T-helper 17 cell (primary cell): ENCODE measurements at places on chromosomes 2 and 18.

GRCh38 chr2:37893327-37893726 is 31.8 kb upstream of the RMDN2 start:
- no peak for DNase-seq

- no peak for DNase-seq
These were observed 308.0 kb upstream of the PIK3C3 start for GRCh38 chr18:41646915-41647620.

DNA sequence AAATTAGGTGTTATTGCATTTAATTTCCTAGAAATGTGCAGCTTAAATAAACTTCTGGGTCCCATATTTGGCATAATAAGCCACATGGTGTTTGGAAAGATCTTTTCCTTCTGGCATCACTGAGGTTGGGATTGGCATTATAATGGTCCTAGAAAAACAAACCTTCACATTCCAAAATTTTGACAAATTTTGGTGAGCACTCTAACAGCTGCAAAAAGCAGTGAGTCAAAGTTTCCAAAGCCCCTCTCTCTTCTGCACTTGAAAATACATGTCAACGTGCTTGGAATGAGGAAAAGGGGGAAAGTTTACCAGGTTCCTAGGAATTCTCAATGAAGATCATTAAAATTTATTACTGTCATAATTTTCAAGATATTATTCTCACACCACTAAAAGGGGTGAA is 77.8 kb upstream of the STK17B start:
- DNase-seq, result no peak

DNA sequence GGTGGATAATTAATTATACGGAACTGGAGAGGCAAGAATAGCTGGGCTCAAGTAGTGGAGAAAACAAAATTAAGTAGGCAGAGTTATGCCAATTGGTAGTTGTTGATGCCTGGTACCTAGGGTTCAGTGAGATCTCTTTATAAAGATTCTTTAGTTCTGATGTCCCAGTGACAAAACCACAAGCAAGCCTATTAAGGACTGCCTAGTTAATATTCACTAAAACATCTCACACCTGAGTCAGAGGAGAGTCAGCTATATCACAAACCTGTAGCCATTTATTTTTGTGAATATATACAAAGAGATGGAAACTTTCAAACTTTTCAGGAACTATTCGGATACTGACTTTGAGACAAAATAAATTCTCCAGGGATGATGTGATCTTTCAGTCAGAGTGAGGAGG is 213.9 kb upstream of the CYP26B1 start:
- DNase-seq, result no peak

GRCh38 chr2:41886757-41887156 is 161.1 kb upstream of the PKDCC start:
- DNase-seq, result no peak

- DNase-seq, result no peak
These were observed 164.6 kb downstream of the EIPR1 start for GRCh38 chr2:3212984-3213383.

- no peak for DNase-seq
These were observed 349.7 kb upstream of the GALNT5 start for GRCh38 chr2:156907806-156908205.

DNA sequence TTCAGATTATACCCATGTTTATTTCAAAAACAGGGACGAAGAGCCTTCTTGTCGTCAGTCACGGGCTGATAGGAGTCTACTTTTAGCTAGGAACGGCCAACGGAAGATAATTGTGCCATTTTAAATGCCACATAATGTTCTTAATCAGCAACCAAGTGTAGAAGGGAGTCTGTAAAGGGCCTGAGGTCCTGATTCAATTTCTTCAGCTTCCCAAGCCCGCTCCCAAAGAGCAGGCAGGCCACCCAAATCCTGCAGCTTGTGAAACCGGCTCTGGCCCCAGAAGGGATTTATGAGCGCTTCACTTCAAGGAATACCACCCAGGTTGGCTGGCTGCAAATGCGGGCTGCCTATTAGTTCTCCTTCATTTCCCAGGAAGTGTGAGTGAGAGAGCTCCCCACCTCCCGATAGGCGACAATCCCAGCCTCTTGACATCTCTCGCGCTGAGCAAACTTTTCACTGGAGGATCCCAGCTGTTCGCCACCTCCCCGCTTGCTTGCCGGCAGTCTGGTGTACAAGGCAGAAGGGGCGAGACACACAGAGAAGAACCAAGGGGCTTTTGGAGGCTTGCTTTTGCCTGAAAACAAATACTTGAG is 272.9 kb downstream of the CDH20 start:
- DNase-seq, result no peak

DNA sequence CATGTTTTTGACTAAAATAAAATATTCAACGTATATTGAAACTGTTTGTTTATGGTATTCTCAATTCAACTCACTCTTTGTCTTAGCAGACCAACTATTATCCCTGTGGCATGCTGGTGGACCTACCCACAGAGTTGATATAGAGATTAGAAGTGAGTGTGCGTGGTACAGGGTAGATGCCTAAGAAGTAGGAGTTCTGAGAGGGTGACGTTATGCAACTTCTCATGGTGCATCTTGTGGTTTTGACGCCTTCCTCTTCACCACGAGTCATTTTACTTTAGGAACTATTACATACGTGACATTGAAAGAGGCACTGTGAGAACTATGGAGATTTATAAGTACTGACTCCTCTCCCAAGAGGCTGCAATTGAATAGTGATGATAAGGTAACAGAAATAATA is 26.6 kb upstream of the NAPG start:
- DNase-seq, result no peak

DNA sequence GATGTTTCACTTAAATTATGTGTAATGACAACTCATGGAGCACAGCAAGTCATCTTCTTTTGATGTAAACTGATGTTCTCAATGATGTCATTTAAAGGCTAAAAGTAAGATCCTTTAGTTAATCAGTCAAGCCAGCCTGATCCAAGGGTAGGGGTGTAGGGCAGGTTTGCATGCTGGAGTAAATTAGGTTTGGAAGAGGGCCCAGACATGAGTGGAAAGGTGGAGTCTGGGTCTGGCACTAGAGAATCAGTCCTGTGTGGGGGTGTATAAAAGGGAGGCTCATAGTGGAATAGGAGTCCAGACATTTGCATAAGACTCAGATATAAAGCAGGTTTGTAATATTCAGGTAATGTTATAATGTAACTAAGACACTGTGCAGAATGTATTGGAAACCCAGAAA is 88.8 kb upstream of the NYAP2 start:
- DNase-seq, result no peak

DNA sequence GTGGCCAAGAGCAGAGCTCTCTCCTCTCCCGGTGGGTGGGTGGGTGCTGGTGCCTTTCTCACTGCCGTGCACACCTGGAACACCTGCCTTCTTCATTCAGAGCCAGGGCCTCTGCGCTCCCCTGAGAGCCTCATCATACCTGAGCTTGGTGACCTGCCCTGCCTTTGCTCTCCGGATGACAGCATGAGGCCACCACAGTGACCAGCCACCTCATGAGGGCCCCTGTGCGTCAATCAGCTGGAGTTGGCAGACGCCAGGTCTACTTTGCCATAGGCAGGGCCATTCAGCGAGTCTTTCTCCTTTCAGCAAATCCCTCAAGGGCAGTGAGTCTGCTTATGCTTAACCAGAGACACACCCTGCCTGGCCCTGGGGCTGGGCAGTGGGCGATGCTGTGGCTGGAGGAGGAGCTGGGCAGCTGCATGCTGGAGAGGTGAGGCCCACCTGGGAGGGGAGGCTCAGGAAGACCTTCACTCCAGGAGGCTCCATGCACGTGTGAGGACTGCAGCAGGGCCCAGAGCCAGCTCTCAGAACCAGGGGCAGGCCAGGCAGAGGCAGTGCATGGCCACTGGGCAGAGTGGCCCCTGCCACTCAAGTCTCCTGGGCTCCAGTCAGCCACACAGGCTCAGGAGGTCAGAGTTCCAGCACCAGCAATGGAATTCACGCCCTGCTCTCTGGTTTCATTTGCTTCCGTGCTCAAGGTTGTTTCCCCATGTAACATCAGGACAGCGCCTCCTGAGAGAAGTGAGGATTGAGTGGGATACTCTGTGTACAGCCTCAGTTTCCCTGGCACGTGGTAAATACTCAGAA is 417.5 kb upstream of the MYT1L start:
- DNase-seq, result no peak

GRCh38 chr2:47849368-47849767 is 56.9 kb downstream of the FBXO11 start:
- DNase-seq, result no peak

DNA sequence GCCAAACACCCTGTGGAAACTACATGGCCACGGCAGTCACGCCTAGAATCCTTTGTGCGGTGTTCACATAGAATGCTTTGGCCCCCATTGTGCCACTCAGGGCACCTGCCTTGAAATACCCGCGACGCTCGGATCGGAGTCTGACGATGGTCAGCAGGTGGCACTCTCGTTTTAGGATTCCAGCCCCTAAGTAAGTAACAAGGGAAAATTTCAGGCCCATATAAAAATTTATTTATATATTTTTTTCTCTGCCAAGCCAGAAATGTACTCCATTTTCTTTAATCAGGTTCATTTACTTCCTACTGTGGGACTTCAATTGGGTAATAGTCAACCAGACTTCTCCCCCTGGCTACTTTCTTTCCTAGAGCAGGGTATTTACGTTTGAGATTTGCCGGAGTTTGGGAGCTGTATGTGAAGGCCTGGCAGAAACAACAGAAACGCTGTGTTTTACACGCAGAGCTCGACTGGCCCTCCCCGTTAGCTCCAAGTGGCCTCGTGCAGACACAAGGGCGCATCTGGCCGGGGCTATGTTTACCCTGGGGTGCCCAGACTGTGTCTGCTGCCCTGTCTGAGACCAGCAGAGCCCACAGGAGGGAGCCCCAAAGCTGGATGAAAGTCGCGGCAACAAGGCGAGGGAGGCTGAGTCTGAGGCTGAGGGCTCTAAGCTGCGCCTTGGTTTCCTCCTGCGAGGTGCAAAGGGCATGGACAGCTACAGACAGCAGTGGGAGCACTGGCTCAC is 41.6 kb downstream of the LRRC30 start:
- DNase-seq, result no peak

DNA sequence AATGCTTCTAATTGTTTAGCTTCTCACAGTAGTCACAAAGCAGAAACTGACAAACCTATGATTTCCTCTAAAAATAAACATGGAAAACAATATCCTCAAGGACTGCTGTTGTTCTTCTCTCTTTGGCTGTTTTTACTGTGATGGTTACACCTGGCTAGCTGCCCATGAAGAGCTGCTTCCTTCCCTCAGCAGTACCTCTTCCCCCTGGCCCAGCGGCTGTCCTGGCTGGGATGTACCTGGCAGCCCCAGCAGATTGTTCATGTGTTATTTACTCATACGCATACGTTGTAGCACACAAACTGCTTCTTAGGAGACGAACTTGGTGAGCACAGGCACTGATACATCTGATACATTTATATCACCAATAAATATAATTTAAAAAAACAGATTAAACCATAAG is 27.4 kb downstream of the NEMP2 start:
- DNase-seq, result no peak

GRCh38 chr2:130316596-130316995 is 26.1 kb upstream of the IMP4 start:
- no peak for DNase-seq

GRCh38 chr18:44715842-44716241 is 35.2 kb downstream of the SETBP1 start:
- no peak for DNase-seq

GRCh38 chr2:217683106-217683870 is 319.5 kb downstream of the TNS1 start:
- DNase-seq, result no peak

DNA sequence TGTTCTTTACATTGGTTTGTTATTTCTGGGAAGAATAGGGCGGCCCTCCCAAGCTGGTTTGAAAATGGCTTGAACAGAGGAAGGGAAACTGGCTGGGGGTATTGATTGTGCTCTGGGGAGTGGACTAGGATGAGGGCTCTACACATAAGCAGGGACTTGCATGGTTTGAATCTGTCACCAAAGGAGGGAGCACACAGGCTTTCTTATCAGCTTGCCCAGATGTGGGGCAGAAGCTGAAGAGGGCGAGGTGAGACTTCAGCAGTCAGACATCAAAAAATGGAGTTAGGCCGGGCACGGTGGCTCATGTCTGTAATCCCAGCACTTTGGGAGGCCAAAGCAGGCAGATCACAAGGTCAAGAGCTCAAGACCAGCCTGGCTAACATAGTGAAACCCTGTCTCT is 7.2 kb upstream of the RAB12 start:
- DNase-seq, result no peak

DNA sequence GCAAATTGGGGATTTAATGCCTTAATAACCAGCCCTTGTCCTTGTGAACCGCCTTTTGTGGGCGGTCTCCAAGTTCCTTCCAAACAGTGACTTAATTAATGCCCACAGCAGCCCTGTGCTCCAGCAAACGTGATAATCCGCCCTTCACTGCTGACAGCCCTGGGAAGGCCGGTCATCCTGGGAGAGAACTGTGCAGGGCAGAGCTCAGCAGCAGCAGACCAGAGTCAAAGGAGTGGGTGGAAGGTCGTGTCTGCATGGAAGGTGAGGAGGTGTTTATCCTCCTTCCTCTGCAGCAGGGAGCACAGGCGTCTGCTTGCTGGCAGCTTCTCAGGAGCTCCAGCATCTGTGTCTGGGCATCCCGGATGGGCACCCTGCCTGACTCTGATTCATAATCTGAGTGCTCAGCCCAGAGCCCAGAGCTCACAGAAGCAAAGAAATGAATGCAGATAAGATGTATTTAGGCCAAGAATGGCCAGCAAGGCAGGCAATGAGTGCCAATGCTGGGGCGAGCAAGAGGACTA is 270.0 kb upstream of the PXDN start:
- DNase-seq, result no peak

DNA sequence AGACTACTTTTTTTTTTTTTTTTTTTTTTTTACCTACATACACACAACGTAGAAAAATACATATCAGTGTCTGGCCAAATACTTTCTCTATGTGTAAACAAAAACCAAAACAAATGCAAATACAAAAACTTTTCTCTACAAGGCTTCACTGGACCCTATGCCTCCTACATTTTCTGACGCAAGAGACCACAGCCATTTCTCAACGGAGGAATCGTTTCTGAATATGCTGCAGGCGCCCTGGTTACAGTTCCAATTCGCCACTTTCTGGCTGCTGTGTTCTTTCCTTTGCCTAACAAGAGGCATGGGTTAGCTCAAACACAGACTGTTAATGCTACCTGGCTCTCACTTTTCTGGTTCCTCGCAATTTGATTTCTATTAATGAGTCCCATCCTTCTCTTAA is 96.4 kb downstream of the EPB41L3 start:
- no peak for DNase-seq
